ENCODE measurements at places on chromosomes 13 and 19.

DNA sequence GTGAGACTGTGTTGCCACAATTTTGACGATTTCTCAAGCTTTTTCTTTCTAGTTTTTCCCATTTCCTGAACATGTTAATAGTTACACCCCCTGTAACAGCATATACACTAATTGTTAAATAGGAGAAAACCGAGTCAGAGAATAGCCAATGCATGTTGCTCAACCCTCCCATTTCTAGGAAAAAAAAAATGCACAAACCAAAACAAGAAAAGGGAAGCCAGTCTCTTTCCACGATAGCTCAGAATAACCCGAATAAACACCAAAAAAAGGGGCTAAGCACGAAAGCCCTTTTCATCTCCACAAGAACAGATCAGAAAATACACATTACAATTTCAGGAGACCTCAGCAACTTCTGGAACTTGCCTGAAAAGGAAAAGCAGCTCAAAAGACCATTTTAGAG lies 16.3 kb downstream of the LATS2 start:
- no peak for DNase-seq

DNA sequence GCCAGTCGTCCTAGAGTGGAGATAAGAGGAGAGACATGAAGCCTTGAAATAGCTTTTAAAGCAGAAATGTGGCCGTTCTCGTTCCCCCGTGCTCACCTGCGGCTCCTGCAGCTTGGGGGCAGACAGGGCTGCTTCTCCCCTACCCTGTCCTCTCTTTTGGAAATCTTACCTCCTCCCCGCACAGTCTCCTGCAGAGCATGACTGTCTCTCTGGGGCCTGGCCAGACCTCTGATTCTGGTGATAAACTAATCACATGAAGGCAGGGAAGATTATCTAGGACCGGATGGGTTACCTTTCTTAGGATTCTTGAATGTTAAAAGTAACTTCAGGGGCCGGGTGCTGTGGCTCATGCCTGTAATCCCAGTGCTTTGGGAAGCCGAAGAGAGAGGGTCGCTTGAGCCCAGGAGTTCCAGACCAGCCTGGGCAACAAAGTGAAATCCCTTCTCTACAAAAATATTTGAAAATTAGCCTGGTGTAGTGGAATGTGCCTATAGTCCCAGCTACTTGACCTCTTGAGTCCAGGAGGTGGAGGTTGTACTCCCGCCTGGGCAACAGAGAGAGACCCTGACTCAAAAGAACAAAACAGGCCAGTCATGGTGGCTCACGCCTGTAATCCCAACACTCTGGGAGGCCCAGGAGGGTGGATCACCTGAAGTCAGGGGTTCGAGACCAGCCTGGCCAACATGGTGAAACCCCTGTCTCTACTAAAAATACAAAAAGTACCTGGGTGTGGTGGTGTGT lies 8.1 kb downstream of the CEBPA start:
- DNase-seq = no peak

DNA sequence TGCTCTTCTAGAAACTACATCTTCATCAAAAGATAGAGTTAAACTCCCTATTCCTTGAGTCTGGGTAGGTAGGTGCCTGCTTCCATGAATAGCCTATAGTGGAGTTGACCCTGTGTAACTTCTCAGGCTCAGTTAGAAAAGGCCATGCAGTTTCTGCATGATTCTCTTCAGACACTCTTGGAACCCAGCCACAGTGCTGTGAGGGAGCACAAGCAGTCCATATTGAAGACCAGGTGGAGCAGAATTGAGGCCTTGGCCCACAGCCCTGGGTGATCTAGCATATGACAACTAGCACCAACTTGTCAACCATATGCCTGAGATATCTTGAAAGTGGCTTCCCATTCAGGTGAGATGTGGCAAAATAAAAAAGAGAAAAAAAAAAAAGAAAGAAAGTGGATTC lies 10.3 kb upstream of the PAN3 start:
- no peak for DNase-seq

- no peak for DNase-seq
These were observed 75.9 kb downstream of the FRY start for GRCh38 chr13:32107474-32107873.

GRCh38 chr13:26707122-26708006 lies 53.2 kb downstream of the GPR12 start:
- no peak for DNase-seq

- DNase-seq = no peak
These were observed 7.0 kb upstream of the CDC42EP5 start for GRCh38 chr19:54480051-54480450.

GRCh38 chr13:76968041-76968440 lies 19.7 kb downstream of the ACOD1 start:
- DNase-seq = no peak

DNA sequence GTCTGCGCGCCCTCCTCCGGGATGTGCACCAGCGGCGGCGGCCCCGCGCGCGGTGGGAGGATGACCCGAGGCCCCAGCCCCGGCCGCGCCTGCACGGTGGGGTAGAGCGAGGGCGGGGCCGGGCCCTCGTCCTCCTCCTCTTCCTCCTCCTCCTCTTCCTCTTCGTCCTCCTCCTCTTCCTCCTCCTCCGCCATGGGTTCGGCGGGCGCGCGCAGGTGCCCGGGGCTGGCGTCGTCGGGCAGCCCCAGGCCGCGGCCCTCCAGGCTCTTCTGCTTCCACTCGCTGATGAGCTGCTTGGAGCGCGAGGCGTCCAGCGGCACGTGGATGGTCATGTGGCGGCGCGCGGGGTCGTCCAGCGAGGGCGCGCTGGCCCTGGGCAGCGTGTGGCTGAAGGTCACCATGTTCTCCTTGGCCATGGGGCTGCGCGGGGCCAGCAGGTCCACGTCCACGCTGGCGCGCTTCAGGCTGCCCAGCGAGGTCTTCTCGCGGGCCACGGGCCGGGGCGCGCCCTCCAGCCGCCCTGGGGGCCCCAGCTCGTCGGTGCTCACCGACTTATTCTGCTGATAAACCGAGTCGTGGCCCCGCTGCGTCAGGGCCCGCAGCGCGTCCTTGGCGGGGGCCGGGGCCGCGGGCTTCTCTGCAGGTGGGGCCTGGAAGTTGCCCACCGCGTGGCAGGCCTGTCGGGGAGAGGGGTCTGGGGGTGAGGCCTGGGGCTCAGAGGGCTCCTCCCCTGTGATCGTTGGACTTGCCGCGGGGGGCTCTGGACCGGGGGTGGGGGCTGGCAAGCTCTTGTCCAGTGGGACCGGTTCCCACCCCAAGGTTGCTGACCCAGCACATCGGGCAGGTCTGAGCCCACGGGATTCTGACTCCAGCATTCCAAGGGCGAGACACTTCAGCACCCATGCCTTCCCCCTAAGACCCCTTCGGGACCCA lies 8.3 kb downstream of the PLPPR3 start:
- no peak for DNase-seq

GRCh38 chr13:39556866-39557265 lies 46.1 kb downstream of the LHFPL6 start:
- DNase-seq = no peak

GRCh38 chr13:108419768-108420167 lies 150.2 kb downstream of the TNFSF13B start:
- DNase-seq = no peak

- DNase-seq = no peak
These were observed 66.3 kb downstream of the ZIC5 start for GRCh38 chr13:99905224-99905623.

DNA sequence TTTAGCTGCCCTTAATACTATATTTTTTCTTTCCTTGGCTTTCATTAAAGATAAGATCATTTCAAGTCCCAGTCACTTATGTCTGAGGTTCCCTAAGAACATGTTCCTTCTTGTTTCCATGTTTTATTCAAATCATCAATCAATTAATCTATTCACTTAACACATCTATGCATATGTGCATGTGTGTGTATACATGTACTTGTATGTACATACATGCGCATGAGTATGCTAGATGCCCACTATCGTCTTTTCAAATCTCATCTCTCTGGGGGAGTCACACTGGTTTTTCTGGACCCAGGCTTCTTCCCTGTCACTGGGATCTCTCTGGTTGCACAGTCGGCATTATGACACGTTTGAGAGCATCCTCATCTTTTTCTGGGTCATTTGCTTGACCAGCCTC lies 108.9 kb downstream of the ZNF536 start:
- no peak for DNase-seq

GRCh38 chr13:24307211-24308067 lies 1.9 kb upstream of the C1QTNF9 start:
- DNase-seq = no peak

- DNase-seq = no peak
These were observed 22.9 kb downstream of the LRCH1 start for GRCh38 chr13:46575818-46576221.

DNA sequence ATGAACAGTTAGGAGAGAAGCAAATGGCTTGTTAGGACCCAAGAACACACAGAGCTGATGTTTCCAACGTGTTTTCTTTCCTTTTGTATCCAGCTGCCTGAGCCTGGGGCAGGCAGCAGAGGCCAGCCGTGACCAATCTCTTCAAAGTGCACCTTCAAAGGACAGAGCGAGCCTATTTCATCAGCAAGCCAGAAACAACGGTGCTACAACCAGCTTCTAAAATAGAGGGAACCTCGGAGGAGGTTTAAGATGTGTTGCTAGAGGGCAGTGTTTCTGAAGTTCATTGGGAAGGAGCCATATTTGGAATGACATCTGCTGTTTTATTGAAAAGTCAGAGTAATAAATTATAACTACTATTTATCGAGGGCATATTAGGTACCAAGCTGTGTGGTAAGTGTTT lies 56.2 kb upstream of the RFC3 start:
- no peak for DNase-seq

GRCh38 chr13:77565635-77566034 lies 30.1 kb downstream of the SCEL start:
- no peak for DNase-seq

DNA sequence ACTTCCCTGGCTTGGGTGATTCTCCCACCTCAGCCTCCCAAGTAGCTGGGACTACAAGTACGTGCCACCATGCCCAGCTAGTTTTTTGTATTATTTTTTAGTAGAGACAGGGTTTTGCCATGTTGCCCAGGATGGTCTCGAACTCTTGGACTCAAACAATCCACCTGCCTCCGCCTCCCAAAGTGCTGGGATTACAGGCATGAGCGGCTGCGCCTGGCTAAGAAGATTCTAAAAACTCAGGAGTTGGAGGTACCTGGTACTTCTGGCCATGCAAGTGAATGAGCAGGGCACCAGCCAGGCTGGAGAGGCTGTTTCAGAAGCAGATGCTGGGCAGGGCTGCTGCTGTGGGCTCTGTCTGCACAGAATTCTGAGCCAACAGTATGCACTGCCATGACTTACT lies 6.1 kb downstream of the MZF1 start:
- no peak for DNase-seq

- no peak for DNase-seq
These were observed 404.2 kb downstream of the KLF12 start for GRCh38 chr13:73730014-73730413.

- no peak for DNase-seq
These were observed 18.5 kb upstream of the ABCC4 start for GRCh38 chr13:95319551-95320274.

GRCh38 chr19:45954156-45954555 lies 19.5 kb downstream of the NOVA2 start:
- DNase-seq = no peak

- DNase-seq = no peak
These were observed 61.9 kb upstream of the LDLR start for GRCh38 chr19:11027381-11027780.

DNA sequence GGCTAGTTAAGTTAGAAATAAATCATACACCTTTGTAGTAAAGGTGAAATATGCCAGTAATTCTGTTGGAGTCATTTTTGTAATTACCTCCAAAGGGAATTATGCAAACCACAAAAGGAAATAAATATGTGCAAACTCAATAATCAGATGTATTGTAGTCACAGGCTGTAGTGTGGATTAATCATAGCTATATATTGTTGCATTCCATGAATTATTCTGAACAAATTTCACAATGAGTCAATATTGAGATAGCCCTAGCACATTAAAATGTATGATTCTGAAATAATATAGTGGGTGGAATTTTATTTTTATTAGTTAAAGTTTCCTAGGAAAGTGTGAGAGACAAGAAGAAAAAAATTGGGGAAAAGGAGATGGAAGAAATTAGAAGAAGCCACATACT lies 790.5 kb upstream of the PCDH20 start:
- no peak for DNase-seq

DNA sequence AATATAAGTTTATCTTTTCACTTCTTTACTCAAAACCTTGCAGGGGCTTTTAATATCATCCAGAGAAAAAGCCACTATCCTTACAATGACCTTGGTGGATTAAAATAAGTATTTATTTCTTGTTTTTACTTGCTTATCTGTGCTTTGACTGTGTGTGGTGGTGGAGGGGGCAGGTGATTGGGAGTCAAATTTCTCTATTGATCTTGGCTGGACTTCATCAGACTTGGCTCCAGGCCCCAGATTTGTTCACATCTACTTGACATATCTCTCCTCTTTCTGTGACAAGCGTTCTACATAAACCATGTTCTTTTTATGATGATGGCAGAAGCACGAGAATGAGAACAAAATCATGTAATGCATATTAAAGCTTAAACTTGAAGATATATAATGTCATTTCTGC lies 670.8 kb downstream of the PCDH17 start:
- no peak for DNase-seq

- DNase-seq = no peak
These were observed 2.6 kb downstream of the EPN1 start for GRCh38 chr19:55677572-55678028.

DNA sequence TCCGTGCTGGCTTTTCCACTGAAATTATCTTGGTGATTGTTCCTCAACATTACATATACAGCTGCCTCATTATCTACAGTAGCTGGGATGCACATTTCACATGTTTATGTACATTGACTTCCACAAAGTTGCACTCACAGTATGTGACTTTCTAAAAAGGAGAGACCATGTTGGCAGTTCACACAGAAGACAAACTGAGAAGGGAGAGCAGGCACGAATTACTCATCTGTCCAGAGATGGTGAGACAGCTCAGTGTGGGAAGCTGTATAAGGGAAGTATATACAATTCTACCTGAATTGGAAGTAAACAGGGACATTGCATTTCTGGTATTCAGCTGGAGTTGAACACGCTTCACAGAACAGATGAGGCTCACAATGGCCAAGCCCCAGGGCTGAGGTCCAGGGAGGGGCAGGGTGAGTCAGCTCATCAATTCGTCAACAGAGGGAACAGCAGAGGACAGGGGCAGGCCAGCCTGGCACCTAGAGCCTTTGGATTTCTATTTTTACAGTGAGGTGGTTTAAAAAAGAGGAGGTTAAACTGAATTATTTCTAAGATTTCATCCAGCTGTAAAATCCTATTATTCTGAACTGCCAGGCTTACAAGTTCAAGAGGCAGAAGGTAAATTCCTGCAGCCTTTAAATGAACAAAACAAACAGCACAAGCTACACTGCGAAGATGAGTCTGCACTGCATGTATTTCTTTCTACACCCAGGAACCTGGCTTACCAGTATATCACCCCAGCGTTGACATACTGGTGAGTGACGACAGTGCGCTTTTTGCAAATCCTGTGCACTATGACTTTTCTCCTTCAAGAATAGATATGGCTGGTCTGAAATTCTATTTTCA lies 9.8 kb downstream of the PARP4 start:
- DNase-seq = peak; percentile 51

GRCh38 chr13:28659621-28659970 lies 666 bp downstream of the POMP start:
- DNase-seq = no peak
